Amniotic stem cell (primary cell): ENCODE measurements at places on chromosomes 12 and 14.

- DNase-seq = no peak
Observed at GRCh38 chr12:88375306-88376305, 204.7 kb downstream of the KITLG start.

- DNase-seq = peak; percentile 21
Observed at GRCh38 chr14:94171208-94171607, 2.9 kb upstream of the PPP4R4 start.

GRCh38 chr14:22002860-22003284 lies 329.3 kb upstream of the OR4E1 start:
- no peak for DNase-seq

- peak; percentile 21 for DNase-seq
Observed at GRCh38 chr12:30110958-30111586, 327.3 kb upstream of the TMTC1 start.
